ENCODE measurements at places on chromosomes 2 and 18. TPM values are rescaled to one million over a fixed set of nuclear protein-coding genes. Genes with fewer than 3 reads are reported as not detected.

ABCA12 gene
- not detected for polyA plus RNA-seq

HOXD4 gene
- 2.1 TPM for polyA plus RNA-seq

VWC2L gene
- polyA plus RNA-seq: not detected

RNPEPL1 gene
- 107 TPM for polyA plus RNA-seq

POMC gene
- 7.4 TPM for polyA plus RNA-seq

GRCh38 chr2:51297488-51297887 is 265.6 kb upstream of the NRXN1 start:
- no peak overlapping the region for H3K4me3 ChIP-seq
- DNase-seq: no peak
- no peaks in the 10 kb centered on the region for H3K36me3 ChIP-seq
- no peaks in the 10 kb centered on the region for H3K4me1 ChIP-seq
- H3K27me3 ChIP-seq: no peaks in the 10 kb centered on the region
- no peak overlapping the region for H3K27ac ChIP-seq

GRCh38 chr2:201559067-201559710 is 84.1 kb downstream of the TMEM237 start:
- H3K27me3 ChIP-seq: no peaks in the 10 kb centered on the region
- H3K4me1 ChIP-seq: no peaks in the 10 kb centered on the region
- H3K36me3 ChIP-seq: no peaks in the 10 kb centered on the region

GRCh38 chr2:74999468-74999867 is 41.0 kb downstream of the POLE4 start:
- no peaks in the 10 kb centered on the region for H3K4me1 ChIP-seq
- DNase-seq: no peak
- H3K4me3 ChIP-seq: no peak overlapping the region
- H3K27me3 ChIP-seq: no peaks in the 10 kb centered on the region

- H3K4me3 ChIP-seq: peak overlapping the region; percentile 17
- no peaks in the 10 kb centered on the region for H3K27me3 ChIP-seq
- DNase-seq: peak; percentile 76
- peak overlapping the region; percentile 66 for H3K27ac ChIP-seq
Observed at GRCh38 chr2:30267161-30267975, 36.0 kb downstream of the LBH start.

GRCh38 chr2:237440819-237441281 is 26.9 kb upstream of the COL6A3 start:
- no peaks in the 10 kb centered on the region for H3K36me3 ChIP-seq
- peak overlapping the region; percentile 37 for H3K27ac ChIP-seq
- H3K4me1 ChIP-seq: no peaks in the 10 kb centered on the region
- no peak overlapping the region for H3K4me3 ChIP-seq

- no peaks in the 10 kb centered on the region for H3K27me3 ChIP-seq
- peaks cover 99% of the 10 kb centered on the region for H3K4me1 ChIP-seq
- H3K27ac ChIP-seq: peak overlapping the region; percentile 14
- DNase-seq: no peak
- no peaks in the 10 kb centered on the region for H3K36me3 ChIP-seq
- H3K4me3 ChIP-seq: peak overlapping the region; percentile 25
Observed at GRCh38 chr2:65030476-65031332, 25.5 kb upstream of the CEP68 start.

DNA sequence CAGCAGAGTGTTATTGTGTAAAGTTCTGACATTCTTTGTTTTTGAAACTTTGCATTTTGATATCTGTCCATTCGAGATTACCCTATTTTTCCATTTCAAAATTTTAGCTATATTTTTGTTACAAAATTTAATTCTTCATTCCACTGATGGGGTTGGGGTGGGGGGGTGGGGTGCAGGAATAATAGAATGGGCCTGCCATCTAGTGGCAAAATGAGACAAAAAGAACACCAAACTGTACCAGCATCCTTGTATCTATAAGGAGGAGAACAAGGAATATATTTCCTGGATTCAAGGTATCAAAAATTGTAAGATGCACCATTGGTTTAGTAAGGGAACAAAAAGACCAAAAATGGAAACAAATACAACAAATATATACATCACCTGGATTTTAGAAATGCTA is 27.9 kb upstream of the TTR start:
- no peaks in the 10 kb centered on the region for H3K27me3 ChIP-seq
- H3K36me3 ChIP-seq: no peaks in the 10 kb centered on the region
- no peak overlapping the region for H3K4me3 ChIP-seq
- H3K4me1 ChIP-seq: no peaks in the 10 kb centered on the region
- DNase-seq: no peak
- H3K27ac ChIP-seq: no peak overlapping the region
